ENCODE measurements at places on chromosomes 4 and X.

DNA sequence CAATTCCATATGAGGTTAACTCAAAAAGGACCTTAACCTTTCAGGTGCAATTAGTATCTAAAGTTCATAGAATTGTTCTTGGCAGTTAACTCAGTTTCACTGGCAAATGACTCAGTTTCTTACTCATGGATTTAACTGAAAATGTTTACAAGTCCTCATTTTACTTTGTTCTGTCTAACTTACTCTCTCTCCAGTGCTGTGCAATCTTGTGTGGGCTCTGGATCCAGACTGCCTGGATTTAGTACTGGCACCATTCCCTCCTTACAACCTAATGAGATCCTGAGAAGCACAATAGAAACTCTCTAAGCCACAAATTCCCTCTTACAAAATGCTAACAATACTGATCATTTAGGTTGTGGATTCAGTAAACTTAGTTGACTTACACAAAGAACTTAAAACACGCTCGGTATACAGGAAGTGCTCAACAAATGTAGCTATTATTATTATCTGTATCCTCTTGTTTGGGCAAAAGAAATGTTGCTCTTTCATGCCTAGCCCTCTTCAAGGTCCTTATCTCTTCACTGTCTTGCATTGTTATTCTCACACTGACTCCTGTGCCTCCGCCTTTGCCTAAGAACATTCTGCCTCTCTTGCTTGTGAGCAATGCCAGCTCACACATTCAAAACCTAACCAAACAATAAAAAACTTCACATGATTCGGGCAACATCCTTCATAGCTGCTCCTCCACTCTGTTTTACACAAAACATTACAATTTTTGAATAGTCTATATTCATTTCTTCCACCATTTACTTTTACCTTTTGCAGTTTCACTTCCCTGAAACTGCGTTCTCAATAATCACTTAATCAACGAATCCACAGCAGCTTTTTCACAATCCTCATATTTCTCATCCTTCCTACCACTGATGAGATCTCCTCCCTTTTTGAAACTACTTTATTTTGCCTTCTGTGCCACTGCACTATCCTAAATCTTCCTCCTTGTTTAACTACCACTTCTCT is 91.8 kb downstream of the PDE5A start:
- no peak for DNase-seq

GRCh38 chr4:79390890-79391289 is 17.1 kb downstream of the GK2 start:
- DNase-seq, result no peak

- no peak for DNase-seq
Measured at GRCh38 chr4:155675709-155676429, 9.2 kb downstream of the GUCY1A1 start.

- no peak for DNase-seq
Measured at GRCh38 chrX:30822764-30823163, 66.3 kb downstream of the TAB3 start.

DNA sequence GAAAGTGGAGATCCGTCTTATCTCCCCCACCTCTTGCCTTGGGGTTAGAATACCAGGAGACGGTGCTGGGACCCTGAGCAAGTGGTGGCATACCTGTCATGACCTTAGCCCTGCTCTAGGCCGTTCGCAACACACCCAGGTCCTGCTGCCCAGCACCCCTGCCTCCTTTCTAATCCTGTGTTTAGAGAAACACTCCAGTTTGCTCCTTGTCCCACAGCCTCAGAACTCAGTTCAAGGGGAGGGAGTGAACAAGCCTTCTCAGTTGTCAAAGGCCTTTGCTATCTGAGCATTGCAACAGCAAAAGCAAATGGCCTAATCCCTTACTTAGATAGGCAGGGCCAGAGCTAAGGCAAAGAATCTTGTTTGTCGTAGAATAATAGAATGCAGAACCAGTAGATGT is 67.9 kb downstream of the CHRNA9 start:
- DNase-seq, result no peak
